Mesenchymal stem cell (in vitro differentiated cells and primary cell): ENCODE measurements at places on chromosomes 12 and 14.
A peak's percentile ranks its signal among the peaks of the same experiment; 100 is the strongest.

DNA sequence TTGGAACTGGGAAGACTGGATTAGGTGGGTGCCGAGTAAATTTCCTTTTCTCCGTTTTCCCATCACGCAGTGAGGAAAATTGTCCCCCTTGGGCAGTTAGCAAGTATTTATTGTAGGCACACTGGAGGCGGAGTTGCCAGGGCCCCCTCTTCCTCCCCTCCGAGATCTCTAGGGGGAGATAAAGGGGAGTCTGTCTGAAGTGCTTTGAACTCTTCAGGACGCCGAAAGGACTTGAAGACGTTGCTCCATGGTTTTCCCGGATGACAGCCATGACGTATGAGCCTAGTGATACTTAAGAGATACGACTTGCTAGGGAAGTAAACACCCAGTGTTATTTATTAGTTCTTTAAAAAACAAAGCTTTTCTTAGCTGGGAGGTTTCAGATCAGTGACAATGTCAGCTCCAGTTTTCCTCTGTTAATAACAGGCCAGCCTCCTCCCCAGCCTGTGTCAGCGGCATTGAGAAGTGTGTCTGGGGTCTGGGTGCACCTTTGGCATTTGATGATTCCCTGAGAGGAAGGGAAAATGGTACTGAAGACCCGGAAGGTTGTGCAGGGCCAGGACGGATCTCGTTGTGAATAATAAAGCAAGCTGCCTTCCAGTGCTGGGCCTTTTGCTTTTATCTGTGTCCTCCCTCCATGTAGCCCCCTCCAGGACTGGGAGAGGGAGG, 78.7 kb downstream of the TSPAN9 start:
- peak; percentile 89 for DNase-seq

DNA sequence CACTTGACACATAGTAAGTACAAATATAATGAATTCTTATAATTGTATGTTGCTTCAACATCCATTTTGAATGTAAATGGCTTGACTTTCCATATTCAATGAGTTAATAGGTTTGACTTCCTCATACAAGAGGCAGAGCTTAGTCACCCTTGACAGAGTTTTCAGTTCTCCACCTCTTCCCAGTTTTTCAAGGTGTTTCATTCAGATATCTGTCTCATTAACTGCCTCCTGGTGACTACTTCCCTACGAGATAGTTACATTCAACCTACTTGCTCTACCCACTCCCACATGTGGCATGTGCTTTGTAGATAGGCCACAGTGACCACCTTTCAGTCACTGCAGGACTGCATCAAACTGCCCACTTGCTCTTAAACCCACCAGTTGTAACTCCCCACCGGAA, 60.0 kb downstream of the MYF5 start:
- DNase-seq = no peak

- DNase-seq = no peak
Observed at GRCh38 chr12:130013771-130014484, 110.1 kb upstream of the TMEM132D start.

DNA sequence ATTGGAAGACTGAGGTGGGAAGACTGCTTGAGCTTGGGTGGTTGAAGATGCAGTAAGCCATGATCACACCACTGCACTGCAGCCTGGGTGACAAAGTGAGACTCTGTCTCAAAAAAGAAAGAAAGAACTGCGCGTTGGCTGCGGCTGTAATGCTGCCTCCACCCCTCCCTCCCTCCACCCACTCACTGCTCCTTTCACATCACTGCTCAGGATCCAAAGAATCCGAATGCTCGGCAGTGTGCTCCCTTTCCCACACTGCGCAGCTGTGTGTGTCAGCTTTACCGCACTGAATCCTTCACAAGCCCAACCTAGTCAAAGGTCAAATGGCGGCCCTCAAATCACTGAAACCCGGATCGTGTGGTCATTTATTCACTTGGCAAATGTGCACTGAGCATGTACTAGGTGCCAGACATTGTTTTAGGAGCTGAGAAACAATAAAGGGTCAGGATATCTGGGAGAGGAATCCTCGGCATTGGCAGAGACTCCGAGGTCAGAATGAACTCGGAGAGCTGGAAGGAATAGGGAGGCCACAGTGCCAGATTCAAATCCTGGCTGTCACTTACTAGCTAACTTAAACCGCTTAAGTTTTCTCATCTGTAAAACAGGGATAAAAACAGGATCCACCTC, 11.5 kb upstream of the TDRD9 start:
- no peak for DNase-seq

DNA sequence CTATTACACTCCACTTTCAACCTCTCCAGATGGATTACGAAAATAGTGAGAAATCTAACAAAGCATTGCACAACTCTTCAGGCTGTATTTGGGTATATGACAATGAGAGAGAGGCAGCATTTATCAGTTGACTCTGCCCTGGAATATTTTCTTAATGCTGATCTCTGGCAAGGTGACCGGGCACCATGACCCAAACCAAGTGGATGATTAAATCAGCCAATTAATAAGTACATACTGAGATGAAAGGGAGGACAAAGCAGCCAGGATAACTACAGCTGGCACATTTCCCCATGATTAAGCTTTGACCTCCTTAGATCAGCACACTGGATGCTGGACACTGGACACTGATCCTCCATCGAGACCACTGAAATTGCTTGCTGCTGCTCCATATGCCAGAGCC, 218.2 kb downstream of the ASCL1 start:
- no peak for DNase-seq

DNA sequence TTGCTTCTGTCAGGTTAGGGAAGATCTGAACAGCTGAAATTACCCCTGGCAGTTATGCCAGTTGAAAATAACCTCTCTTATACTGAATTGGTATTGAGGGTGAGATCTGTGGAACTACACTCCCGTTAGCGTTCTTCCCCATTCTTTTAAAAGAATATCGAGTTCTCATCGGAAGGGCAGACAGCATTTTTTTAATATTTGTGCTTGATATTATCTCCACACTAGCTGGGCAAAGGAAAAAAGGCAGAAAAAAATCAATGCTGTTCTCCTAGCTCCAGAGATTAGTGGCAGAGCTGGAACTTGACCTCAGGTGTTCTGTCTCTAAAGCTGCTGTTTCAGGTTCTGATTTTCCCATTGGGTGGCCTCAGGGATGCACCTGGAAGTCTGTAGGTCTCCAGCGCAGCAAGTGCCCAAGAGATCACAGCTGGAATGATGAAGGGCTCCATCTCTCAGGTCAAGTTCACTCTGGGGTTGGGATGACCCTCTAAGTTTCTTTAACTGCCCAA, 67.5 kb downstream of the SLC38A1 start:
- no peak for DNase-seq

DNA sequence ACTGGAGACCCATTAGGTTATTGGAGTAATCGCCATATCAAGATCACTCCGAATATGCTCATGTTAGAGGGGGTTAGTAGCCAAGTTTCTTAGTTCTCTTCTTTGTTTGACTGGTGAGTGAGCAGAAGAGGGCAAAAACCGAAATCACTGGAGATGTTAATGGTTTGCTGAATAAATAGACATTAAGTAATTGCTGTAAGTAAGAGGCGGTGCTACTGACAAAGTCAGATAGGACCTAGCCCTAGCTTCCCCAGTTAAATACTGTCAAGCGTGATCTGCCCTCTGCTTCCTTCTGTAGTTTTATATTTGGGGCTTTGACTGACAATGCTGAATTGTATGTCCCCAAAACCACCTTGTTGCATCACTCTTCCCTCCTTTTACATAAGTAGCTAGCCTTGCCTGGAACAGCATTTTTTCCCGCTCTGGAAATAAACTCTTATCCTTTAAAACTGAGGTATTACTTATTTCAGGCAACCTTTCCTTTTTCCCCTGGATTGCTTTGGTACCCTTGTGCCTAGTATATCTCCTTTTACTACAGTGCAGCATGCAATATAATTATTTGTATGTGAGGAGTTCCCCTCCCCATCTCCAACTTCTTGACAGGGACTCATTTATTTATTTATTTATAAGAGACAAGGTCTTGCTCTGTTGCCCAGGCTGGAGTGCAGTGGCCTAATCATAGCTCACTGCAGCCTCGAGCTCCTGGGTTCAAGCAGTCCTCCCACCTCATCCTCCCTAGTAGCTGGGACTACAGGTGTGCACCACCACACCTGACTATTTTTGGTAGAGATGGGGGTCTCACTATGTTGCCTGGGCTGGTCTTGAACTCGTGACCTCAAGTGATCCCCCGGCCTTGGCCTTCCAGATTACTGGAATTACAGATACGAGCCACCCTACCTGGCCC, 1.4 kb downstream of the SNRPF start:
- no peak for DNase-seq

GRCh38 chr14:78157494-78158437, 12.4 kb upstream of the NRXN3 start:
- no peak for DNase-seq

- no peak for DNase-seq
Observed at GRCh38 chr12:98062464-98063245, 452.7 kb upstream of the TMPO start.

GRCh38 chr12:15146585-15146984, 74.6 kb downstream of the RERG start:
- DNase-seq = peak; percentile 56

GRCh38 chr14:69487226-69487625, 2.7 kb downstream of the PLEKHD1 start:
- no peak for DNase-seq

DNA sequence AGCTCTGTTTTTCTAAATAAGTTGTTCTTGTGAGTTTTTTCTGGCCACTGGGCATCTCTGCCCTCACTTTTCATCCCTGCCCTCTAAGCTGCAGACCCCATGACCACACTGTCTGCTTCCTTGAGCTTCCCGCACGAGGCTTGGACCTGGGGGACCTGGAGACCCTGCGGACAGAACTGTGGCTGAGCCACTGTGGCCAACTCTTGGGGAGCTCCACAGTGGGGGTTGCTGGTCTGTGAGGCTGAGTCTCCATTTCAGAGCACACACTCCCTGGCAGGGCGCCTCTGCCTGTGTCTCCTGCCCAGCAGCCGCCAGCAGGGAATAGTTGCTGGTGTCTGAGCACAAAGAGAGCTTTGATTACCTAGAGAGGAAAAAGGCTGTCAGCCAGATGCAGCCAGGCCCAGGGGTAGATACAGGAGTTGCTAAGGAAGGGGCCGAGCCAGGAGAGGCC, 13.1 kb upstream of the RIN3 start:
- DNase-seq = no peak

DNA sequence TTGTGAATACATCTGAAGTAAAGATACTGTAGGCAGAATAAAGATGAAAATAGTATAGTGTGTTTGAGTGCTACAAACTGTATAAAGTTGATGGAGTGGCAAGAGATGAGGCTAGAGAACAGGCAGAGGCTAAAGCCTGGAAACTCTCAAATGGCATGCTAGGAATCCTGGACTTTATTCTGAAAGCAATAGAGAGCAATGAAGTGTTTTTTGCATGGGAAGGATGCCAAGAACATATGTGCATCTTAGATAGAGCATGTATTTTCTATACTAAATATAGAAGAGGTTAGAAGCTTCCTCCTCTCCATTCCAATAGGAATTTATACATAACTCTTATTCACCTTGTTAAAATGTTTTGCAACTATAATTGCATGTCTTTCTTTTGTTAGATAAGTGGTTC, 86.3 kb upstream of the TMTC2 start:
- DNase-seq = no peak

GRCh38 chr12:62001424-62001823, 258.8 kb upstream of the USP15 start:
- no peak for DNase-seq

GRCh38 chr12:64747695-64748094, 11.5 kb downstream of the GNS start:
- DNase-seq = no peak

DNA sequence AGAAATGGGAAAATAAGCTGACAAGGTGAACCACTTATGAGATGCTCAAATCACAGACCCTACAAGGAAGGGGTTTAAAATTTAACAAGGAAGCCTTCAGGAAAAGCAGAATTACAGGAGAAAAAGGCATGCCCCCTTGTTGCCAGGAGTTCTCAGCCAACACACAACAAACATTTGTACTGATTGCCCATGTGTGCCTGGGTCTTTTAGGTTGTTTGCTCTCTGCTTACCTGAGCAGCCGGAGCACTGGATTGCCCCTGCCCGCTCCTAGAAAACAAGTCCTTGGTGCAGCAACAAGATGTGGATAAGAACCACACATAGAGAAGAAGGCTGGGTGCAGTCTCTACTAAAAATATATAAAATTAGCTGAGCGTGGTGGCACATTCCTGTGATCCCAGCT, 3.4 kb downstream of the DRAM1 start:
- no peak for DNase-seq

DNA sequence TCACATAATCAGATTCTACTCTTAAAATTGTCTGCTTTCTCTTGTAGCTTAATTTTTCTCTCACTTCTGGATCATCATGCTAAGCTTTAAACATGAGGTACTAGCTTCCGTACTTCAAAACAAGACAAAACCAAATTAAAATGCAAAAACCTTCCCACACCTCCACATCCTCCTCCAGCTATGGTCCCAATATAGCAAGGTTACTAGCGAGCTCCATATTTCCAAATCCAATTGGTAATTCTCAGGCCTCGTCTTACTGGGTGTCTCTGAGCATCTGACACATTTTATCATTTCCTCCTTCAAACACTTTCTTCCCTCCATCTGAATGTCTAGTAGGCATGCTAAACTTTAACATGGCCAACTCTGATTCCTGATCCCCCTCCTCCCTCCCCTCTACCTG, 7.9 kb upstream of the PAPOLA start:
- no peak for DNase-seq

DNA sequence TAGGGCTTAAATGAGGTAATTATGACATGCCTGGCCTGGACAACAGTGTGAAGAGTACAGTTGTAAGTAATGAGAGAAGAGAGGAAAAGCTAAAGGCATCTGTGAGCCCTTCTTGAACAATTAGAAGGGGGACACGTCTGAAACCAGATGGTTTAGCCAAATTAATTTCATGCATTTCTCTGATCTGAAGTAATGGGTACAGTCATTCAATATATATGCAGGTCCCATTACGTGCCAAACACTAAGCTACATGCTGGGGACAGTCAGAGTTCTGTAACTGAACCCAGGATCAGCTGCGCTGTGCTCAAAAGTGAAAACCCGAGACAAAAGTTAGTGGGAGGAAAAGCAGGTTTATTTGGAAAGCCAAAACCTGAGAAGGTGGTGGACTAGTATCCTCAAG, 207.2 kb upstream of the TMTC1 start:
- DNase-seq = no peak

DNA sequence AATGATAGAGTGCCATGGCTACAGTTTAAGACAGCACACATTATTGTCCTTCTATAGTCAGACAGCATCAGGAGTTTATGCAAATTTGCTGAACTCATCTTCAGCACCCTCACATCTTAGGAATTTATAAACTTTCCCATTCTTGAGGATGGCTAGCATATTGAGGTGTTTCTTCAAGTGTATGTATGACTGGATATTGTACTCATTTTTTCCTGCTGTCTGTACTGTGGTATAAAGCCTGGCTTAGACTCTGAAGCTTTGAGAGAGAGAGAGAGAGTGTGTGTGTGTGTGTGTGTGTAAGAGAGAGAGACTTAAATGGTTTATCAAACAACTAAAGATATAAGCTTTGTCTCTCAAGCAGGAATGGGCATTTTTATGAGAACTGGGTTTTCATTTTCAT, 161.6 kb downstream of the PIK3C2G start:
- peak; percentile 81 for DNase-seq
